ENCODE measurements at places on chromosomes 4 and X.
A peak's percentile ranks its signal among the peaks of the same experiment; 100 is the strongest.

- DNase-seq, result no peak
These were observed 35.3 kb downstream of the STARD8 start for GRCh38 chrX:68682790-68683189.

GRCh38 chr4:123878976-123879375 lies 482.4 kb downstream of the SPRY1 start:
- no peak for DNase-seq

DNA sequence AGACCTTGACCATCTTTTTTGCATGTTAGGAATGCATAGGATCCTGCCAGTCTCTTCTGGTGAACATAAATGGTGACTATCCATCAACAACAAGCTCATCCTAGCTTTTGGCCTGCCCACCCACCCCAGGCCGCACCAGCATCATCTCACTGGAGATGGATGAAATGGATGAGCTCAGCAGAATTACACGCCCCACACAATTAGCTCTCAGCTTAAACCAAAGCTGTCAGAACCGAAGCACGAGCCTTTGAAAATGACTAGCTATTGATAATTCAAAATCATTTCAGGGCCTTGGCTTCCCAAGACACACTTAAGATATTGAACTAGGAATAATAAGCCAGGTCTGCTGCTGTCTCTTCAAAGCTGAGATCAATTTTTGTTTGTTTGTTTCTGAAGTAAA lies 62.5 kb upstream of the MND1 start:
- no peak for DNase-seq

DNA sequence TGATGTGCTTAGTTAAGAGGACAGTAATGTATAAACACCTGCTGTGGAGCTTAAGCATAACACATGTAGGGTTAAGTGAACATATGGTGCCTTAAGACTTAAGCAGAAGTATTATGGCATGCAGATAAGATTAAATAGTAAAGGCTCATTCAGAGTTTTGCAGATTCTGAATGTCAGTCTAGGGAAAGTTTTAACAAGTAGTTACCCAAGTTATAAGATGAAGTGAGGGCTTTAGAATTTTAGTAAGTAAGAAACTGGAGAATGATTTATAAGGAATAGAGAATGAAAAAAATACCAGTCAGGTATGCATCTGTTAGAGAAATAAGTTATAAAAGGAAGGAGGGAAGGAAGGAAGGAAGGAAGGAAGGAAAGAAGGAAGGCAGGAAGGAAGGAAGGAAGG lies 902.1 kb downstream of the TRAM1L1 start:
- DNase-seq, result no peak

DNA sequence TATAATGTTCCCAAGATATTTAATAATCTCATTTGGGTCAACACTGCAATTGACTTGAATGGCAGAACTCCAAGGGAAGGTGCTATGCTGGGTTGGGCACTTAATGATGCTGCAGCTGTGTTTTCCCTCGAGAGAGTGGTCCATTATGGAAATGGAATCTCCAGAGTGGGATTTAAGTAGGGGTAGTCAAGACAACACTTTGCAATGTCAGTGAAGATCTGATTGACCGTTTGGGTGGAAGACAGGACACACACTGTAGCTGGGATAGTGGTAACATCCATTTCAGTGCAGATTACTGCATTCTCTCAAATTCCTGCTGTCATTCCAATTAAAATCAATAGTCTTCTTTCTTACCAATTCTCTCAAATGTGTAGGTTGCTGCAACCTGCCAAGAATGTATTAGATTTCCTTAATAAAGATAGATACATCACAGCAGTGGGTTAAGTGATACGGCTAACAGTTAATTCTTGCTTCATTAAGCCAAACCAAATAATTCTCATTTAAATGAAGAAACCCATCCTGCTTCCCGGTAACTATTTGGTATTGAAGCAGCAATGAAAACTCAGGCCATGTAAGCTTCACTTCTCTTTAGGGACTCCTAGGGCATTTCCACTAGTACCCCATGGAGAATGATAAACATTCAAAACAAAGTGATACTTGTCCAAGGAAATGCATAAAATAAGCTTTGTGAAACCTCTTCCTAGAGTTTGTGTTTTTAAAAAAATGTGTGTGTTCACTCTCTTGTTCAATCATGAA lies 40.5 kb upstream of the RASGEF1B start:
- DNase-seq, result no peak

GRCh38 chr4:156894234-156894633 lies 77.4 kb downstream of the PDGFC start:
- DNase-seq, result no peak

DNA sequence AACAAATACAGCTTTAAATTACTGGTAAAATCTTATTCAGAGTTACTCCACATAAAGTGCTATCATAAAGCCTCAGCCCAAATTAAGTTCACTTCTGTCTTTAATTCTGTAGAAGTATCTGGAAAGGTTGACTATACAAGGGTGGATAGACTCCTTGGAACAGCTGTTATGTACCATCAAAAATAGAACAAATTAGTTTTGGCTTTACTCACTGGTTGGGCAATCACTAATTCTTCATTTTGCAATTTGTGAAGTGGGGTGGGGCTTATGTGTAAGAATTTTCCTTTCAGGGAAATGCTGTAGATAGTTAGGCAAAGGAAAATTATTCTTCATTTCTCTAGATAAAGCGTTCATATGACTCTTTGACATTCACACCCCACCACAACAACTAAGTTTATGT lies 7.8 kb downstream of the DIAPH2 start:
- DNase-seq, result no peak

- DNase-seq, result no peak
These were observed 45.0 kb downstream of the NAF1 start for GRCh38 chr4:163121689-163122088.

DNA sequence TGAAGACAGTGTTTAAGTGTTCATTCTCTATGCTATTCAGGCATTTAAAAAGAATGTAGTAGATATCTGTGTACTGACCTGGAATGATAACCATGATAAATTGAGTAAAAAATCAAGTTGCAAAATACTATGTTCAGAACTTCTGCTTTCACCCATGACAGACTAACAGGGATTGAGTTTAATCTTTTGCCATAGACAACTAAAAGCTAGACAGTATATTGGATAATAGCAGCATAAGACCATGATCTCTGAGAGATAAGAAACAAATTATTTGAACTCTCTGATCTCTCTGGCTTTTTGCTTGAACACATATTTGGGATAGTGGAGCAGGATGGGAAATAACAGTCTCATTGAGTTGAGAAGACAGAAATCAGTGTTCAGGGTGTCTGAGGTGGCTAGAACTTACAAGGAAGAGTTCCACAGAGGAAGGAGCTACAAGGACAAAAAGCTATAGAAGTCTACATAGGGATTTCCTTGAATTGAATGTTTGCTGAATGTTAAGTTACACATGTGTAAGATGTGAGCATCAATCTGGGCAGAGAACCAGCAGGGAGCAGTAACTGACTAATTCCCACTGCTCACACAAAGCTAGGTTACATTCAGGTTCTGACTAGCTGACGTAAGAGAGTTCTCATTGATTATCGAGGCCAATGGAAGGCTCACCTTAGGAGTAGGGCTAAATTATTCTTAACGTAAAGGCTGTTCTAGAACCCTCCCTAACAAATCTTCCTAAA lies 60.4 kb downstream of the SLC30A9 start:
- DNase-seq, result no peak

DNA sequence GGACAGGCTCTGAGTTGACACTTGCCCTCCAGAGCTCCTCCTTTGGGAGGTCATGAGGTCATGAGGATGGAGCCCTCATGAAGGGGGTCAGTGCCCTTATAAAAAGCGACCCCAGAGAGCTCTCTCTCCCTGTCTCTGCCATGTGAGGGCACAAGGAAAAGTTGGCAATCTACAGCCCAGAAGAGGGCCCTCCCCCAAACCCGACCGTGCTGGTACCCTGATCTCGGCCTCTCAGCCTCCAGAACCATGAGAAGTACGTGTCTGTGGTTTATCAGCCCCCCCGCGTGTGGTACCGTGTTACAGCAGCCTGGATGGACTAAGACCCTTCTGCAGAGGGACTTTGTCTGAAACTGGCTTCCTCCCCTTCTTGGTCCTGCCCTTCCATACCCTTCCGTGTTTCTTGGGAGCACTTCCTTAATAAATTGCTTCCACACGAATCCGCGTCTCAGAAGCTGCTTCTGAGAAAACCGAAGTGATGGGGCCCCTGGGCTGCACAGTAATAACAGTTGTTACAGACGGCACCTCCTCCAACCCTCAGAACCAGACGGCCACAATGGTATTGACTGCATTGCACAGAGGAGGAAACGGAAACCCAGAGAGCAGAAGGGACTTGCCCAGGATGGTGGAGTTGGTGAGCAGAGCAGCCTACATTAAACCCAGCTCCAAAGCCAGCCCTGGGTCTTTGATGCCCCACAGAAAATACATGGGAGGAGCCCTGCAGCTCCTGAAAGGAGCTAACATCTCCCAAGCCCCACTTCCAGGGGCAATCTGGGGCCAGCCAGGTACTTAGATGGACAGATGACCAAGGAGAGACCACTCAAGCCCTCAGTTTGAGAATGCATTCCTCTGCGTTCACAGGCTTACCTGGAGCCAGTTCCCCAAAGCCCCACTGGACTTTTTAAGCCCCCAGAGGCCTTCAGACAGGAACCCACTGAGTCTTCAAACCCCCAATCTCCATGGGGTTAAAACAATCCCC lies 242.7 kb downstream of the BCOR start:
- DNase-seq, result peak; percentile 57

GRCh38 chrX:150410513-150410912 lies 47.4 kb downstream of the MAMLD1 start:
- DNase-seq, result no peak

GRCh38 chrX:12060489-12061260 lies 77.6 kb upstream of the FRMPD4 start:
- no peak for DNase-seq

- DNase-seq, result no peak
These were observed 22.1 kb upstream of the ADH7 start for GRCh38 chr4:99457270-99457669.

GRCh38 chr4:132316738-132317137 lies 832.4 kb upstream of the PCDH10 start:
- no peak for DNase-seq

DNA sequence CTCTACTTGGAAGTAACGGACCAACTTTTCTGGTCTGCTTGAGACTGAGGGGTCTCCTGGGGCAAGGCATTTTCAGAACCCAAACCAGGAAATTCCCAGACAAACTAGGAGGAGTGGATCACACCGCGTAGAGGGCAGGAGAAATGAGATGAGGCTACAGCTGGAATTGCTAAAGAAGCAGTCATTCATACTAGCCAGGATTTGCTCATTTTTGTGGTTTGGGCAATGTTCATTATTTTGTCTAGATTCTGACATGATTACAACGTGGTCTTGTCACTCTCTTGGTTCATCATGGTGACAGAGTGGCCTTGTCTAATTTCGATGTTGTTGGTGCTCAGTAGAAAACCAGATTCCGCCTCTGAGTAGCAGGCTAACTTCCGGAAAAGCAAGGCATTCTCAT lies 63.2 kb downstream of the BANK1 start:
- DNase-seq, result no peak

DNA sequence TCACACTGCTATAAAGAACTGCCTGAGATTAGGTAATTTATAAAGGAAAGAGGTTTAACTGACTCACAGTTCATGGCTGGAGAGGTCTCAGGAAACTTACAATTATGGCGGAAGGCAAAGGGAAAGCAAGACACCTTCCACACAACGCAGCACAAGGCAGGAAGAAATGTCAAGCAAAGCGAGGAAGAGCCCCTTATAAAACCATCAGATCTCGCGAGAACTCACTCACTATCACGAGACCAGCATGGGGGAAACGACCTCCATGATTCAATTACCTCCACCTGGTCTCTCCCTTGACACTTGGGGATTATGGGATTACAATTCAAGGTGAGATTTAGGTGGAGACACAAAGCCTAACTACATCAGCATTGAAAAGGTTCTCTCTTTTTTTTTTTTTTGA lies 39.6 kb downstream of the PALLD start:
- no peak for DNase-seq

GRCh38 chr4:17667653-17668201 lies 53.3 kb downstream of the MED28 start:
- no peak for DNase-seq

GRCh38 chr4:142016031-142016430 lies 379.6 kb downstream of the IL15 start:
- DNase-seq, result no peak

DNA sequence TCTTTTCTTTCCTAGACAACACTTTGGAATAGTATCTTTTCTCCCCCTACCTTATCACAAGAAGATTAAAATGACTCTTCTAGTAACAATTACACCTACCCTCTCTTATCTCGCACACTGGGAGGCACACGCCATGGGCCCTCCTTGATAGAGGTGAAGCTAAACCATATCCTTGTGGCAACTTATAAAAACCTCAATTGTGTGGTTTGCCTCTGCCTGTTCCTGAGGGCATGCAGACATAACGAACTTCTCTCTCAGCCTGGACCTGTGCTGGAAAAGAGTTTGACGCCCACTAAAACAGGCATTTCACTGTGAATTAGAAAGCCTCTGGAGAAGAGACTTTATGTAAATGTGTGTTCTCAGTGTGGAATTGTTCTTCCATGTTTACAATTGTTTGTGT lies 141.2 kb downstream of the NDST3 start:
- DNase-seq, result no peak

All from stimulated activated CD4-positive, alpha-beta T cell treated with anti-CD3 and anti-CD28 coated beads, Interleukin-15, amount 100 ng/mL, for 1 hour (primary cell).